ENCODE measurements at places on chromosomes 5 and 9. TPM values are rescaled to one million over a fixed set of nuclear protein-coding genes. Genes with fewer than 3 reads are reported as not detected.

DNA sequence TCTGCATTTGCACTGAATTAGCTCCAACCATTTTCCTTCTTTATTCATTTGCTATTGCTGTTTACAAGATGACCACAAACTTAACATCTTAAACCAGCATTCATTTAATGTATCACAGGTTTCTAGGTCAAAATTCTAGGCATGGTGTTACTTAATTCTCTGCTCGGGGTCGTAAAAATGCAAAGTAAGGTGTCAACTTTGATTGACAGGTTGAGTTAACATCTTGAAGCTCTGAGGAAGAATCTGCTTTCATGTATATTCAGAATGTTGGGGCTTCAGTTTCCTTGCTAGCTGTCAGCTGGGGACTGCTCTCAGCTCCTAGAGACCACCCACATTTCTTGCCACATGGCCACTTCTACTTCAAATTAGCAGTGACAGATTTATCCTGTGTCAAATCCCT lies 348.7 kb upstream of the GRIN3A start:
- peaks cover 1% of the 10 kb centered on the region for H3K36me3 ChIP-seq

- H3K27me3 ChIP-seq, result peaks cover 7% of the 10 kb centered on the region
- H3K4me3 ChIP-seq, result no peak overlapping the region
- DNase-seq, result no peak
Observed at GRCh38 chr5:176664886-176665285, 17.6 kb downstream of the TSPAN17 start.

GRCh38 chr5:65801352-65801783 lies 79.4 kb downstream of the NLN start:
- peaks cover 11% of the 10 kb centered on the region for H3K4me1 ChIP-seq
- H3K27me3 ChIP-seq, result peaks cover 5% of the 10 kb centered on the region
- H3K36me3 ChIP-seq, result peaks cover 41% of the 10 kb centered on the region
- no peak overlapping the region for H3K4me3 ChIP-seq
- peak overlapping the region; percentile 62 for H3K27ac ChIP-seq

- no peak overlapping the region for H3K27ac ChIP-seq
- H3K27me3 ChIP-seq, result no peaks in the 10 kb centered on the region
- peaks cover 6% of the 10 kb centered on the region for H3K4me1 ChIP-seq
- H3K4me3 ChIP-seq, result no peak overlapping the region
Observed at GRCh38 chr5:163915481-163915961, 410.1 kb downstream of the MAT2B start.

GRCh38 chr5:53167836-53168235 lies 58.3 kb upstream of the MOCS2 start:
- no peak overlapping the region for H3K4me3 ChIP-seq
- H3K4me1 ChIP-seq, result no peaks in the 10 kb centered on the region
- no peaks in the 10 kb centered on the region for H3K27me3 ChIP-seq
- DNase-seq, result no peak

GRCh38 chr5:146027751-146028150 lies 77.6 kb downstream of the PLAC8L1 start:
- H3K4me1 ChIP-seq, result no peaks in the 10 kb centered on the region
- no peaks in the 10 kb centered on the region for H3K36me3 ChIP-seq
- H3K4me3 ChIP-seq, result no peak overlapping the region
- no peak for DNase-seq

The CHSY3 gene
- total RNA-seq, result 21.2 TPM

DNA sequence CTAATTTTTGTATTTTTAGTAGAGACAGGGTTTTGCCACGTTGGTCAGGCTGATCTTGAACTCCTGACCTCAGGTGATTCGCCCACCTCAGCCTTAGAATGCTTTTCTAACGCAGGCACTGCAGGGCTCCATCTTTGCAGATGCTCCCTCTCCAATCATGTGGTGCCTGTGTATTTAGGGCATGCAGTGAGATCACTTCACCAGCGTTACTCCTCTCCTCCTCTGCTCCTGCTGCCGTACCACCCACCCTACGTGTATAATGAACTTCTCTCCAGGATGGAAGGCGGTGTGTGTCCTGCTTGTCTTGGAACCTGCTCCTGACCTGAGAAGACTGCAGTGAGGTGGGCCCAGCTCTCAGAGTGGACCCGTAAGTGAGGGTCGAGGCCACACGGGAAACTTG lies 13.6 kb upstream of the CFAP157 start:
- peaks cover 5% of the 10 kb centered on the region for H3K4me1 ChIP-seq
- no peak for DNase-seq
- H3K27me3 ChIP-seq, result peaks cover 10% of the 10 kb centered on the region
- no peak overlapping the region for H3K27ac ChIP-seq

The POU5F2 gene
- total RNA-seq, result 0.64 TPM

The LOX gene
- 0.23 TPM for total RNA-seq

GRCh38 chr9:38185647-38186403 lies 116.8 kb upstream of the SHB start:
- no peak overlapping the region for H3K4me3 ChIP-seq
- no peak overlapping the region for H3K27ac ChIP-seq
- H3K36me3 ChIP-seq, result no peaks in the 10 kb centered on the region
- H3K27me3 ChIP-seq, result peaks cover 3% of the 10 kb centered on the region
- peaks cover 25% of the 10 kb centered on the region for H3K4me1 ChIP-seq
- DNase-seq, result no peak

GRCh38 chr9:119634006-119634405 lies 264.8 kb upstream of the BRINP1 start:
- no peak overlapping the region for H3K4me3 ChIP-seq
- no peak overlapping the region for H3K27ac ChIP-seq
- no peaks in the 10 kb centered on the region for H3K27me3 ChIP-seq
- DNase-seq, result no peak
- H3K36me3 ChIP-seq, result no peaks in the 10 kb centered on the region

The PCDHB8 gene
- total RNA-seq, result 9.2 TPM

DNA sequence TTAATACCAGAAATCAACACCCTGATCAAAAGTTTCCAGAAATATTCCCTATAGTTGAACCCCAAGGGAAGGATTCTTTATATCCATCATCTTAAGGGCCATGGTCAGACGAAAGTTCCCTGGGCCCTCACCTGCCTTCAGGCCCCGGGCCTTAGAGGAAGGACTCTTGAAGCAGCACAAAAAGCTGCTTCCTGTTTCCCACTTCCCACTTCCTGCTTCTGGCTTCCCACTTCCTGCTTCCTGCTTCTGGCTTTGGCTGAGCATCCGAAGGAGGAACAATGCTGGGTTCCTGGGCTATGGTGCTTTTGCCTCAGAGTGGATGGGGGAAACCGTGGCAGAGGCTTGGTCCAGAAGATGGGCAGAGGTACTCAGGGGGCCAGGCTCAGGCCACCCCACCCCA lies 25.8 kb upstream of the DAP start:
- peaks cover 16% of the 10 kb centered on the region for H3K4me1 ChIP-seq
- H3K36me3 ChIP-seq, result no peaks in the 10 kb centered on the region
- peak; percentile 17 for DNase-seq

The RASGEF1C gene
- 0.64 TPM for total RNA-seq

The SEMA6A gene
- 180 TPM for total RNA-seq

DNA sequence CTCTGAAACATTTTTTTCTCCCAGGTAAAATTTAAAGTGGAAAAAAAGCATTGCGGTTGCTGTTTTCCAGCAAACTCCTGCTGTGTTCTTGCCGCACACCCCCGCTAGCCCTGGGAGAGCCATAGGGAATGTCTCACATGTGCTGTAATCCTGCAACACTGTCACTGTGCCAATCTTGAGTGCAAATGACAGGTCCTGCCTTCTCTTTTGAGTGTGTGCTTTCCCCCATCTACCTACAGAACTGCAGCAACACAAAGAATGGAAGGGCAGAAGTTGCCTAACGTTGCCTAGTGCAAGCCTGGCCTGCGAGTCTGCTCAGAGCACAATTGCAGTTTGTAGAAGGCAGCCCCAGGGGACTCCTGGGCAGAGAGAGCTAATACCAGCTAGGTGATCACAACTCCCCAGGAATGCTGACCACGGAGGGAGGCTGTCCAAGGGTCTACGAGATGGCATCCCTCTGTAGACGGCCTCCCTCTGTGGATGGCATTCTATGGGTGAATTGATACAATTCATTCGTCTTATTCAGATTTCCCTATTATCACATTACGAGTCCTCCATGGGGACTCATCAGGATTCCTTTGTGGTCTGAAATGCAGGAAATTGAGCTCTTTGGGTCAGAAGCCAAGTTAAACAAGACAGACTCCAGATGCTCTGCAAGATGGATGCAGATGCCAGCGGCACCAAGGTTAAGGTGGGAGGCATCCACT lies 172.6 kb upstream of the S1PR3 start:
- no peak for DNase-seq
- H3K27me3 ChIP-seq, result no peaks in the 10 kb centered on the region
- no peaks in the 10 kb centered on the region for H3K36me3 ChIP-seq
- H3K4me3 ChIP-seq, result no peak overlapping the region

GRCh38 chr5:148384380-148384737 lies 601 bp downstream of the FBXO38 start:
- H3K27ac ChIP-seq, result peak overlapping the region; percentile 97
- peaks cover 7% of the 10 kb centered on the region for H3K27me3 ChIP-seq
- H3K4me1 ChIP-seq, result peaks cover 42% of the 10 kb centered on the region
- H3K36me3 ChIP-seq, result peaks cover 11% of the 10 kb centered on the region
- DNase-seq, result no peak

The CATSPER3 gene
- total RNA-seq, result 0.33 TPM

- no peak for DNase-seq
- H3K27me3 ChIP-seq, result peaks cover 5% of the 10 kb centered on the region
- H3K36me3 ChIP-seq, result peaks cover 5% of the 10 kb centered on the region
- no peak overlapping the region for H3K27ac ChIP-seq
- no peaks in the 10 kb centered on the region for H3K4me1 ChIP-seq
Observed at GRCh38 chr9:137486545-137487453, 27.7 kb upstream of the NSMF start.

The PCDHB13 gene
- 7.1 TPM for total RNA-seq

The OLFML2A gene
- 18.2 TPM for total RNA-seq

The C7 gene
- 1.5 TPM for total RNA-seq

The BTNL9 gene
- 24.3 TPM for total RNA-seq

GRCh38 chr9:137044502-137045177 lies 1.3 kb downstream of the NPDC1 start:
- H3K36me3 ChIP-seq, result no peaks in the 10 kb centered on the region
- peak overlapping the region; percentile 86 for H3K4me3 ChIP-seq
- peaks cover 5% of the 10 kb centered on the region for H3K27me3 ChIP-seq
- no peak for DNase-seq
- H3K4me1 ChIP-seq, result peaks cover 4% of the 10 kb centered on the region

DNA sequence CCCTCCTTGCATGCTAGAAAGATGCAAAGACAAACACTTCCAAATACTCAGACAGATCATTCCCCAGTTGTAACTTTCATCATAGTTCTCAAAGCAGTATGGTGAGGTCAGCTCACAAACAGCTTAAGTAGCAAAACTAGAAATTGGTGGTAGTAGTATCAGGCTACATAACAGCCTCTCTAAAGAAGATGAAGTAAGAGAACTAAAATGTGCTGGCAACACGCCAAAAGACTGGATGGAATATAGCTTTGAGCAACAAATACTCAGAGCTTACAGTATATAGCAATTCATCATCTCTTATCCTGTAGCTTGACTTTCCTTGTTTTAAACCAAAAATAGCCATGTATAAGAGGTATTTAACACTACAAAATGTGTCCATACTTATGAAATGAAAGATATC lies 7.5 kb downstream of the PFDN1 start:
- DNase-seq, result no peak
- H3K36me3 ChIP-seq, result no peaks in the 10 kb centered on the region
- peaks cover 5% of the 10 kb centered on the region for H3K27me3 ChIP-seq

GRCh38 chr5:40315126-40315525 lies 364.6 kb upstream of the PTGER4 start:
- H3K27me3 ChIP-seq, result no peaks in the 10 kb centered on the region
- H3K4me3 ChIP-seq, result no peak overlapping the region
- DNase-seq, result no peak
- H3K4me1 ChIP-seq, result peaks cover 10% of the 10 kb centered on the region

DNA sequence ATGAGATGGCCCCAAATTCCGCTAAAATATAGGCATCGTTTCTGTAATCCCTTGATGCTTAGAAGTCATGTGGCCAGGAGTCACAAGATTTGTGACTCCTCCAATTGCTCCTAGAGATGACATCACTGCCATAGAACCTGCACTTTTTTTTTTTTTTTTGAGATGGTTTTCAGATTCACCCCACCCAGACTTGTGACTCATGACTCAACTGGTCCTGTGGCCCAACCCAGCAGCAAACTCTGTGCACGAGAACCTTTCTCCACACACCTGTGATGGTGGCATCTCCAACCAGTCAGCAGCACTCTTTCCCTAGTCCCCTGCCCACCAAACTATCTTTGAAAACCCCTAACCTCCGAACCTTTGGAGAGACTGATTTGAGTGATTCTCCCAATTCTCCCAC lies 414.0 kb downstream of the MED10 start:
- H3K36me3 ChIP-seq, result peaks cover 3% of the 10 kb centered on the region
- peaks cover 8% of the 10 kb centered on the region for H3K27me3 ChIP-seq
- H3K27ac ChIP-seq, result no peak overlapping the region
- no peak overlapping the region for H3K4me3 ChIP-seq
- no peak for DNase-seq

- H3K36me3 ChIP-seq, result no peaks in the 10 kb centered on the region
- no peak overlapping the region for H3K27ac ChIP-seq
- H3K4me1 ChIP-seq, result peaks cover 43% of the 10 kb centered on the region
Observed at GRCh38 chr5:17076272-17076671, 140.2 kb upstream of the MYO10 start.

The TMEM252 gene
- not detected for total RNA-seq

GRCh38 chr9:92737216-92737606 lies 27.4 kb downstream of the BICD2 start:
- H3K4me3 ChIP-seq, result no peak overlapping the region
- peaks cover 6% of the 10 kb centered on the region for H3K27me3 ChIP-seq
- peaks cover 14% of the 10 kb centered on the region for H3K4me1 ChIP-seq
- no peak overlapping the region for H3K27ac ChIP-seq
- no peak for DNase-seq

DNA sequence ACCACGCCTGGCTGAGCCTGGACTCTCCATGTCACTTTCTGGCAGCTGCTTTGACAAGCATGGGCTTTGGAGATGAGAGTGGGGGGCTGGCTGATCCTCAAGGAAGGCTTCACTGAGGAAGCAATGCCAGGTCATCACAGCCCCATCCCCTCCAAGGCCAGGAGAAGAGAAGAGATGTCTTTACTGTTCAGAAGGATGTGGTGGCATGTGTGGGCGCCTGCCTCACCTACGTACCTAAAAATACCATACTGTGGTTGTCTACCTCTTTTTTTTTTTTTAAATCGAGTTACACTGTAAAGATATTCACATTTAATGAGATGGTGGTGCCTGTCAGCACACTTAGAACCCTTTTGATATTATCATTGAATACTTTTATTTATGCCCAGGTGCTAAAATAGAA lies 26.4 kb upstream of the CTNNA1 start:
- peaks cover 3% of the 10 kb centered on the region for H3K36me3 ChIP-seq
- peaks cover 31% of the 10 kb centered on the region for H3K4me1 ChIP-seq
- H3K27me3 ChIP-seq, result peaks cover 4% of the 10 kb centered on the region
- H3K4me3 ChIP-seq, result no peak overlapping the region
- H3K27ac ChIP-seq, result no peak overlapping the region
- no peak for DNase-seq
